ENCODE measurements at places on chromosomes 6 and 20.

GRCh38 chr20:13554706-13555105 is 84.0 kb downstream of the TASP1 start:
- no peak for DNase-seq

DNA sequence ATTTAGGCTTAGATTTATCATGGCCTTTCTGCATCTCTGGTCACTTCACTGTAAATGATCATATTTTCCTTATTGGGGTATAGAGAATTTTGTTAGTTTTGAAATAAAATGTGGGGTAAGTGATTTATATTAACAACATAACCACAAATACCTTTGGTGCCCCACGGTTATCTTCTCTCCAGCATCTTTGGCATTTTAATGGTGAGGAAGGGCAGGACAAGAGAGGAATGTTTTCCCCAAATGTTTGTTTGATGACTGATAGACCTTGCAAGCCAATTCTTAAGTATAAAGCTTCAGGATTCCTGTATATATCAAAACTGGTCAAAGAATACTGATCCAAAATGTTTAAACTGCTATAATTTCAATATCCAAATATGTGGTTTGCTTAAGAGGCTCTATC is 171.6 kb upstream of the SMLR1 start:
- no peak for DNase-seq

- DNase-seq, result no peak
These were observed 10.1 kb downstream of the RPL10A start for GRCh38 chr6:35478259-35478658.

DNA sequence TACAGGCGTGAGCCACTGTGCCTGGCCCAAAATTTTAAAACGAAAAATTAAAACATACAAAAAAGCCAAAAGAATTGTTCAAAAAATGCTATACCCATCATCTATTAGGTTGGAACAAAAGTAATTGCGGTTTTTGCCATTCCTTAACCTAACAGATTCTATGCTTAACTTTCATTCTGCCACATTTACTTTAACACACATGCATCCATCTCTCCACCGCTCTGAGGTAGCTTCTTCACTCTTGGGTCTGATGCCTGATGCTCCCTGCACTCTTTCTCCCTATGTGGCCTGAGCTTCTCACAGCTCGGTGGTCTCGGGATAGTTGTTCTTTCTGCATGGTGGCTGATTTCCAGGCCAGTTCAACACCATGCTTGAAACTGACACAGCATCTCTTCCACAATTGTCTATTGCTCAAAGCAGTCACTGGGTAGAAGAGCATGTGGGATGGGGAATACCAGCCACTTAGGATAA is 4.7 kb upstream of the MANBAL start:
- DNase-seq, result no peak

GRCh38 chr20:35539756-35540212 is 2.1 kb upstream of the ERGIC3 start:
- no peak for DNase-seq

- DNase-seq, result no peak
These were observed 193.3 kb upstream of the CCN2 start for GRCh38 chr6:132144456-132144855.
